IMR-90 (cell line): ENCODE measurements at places on chromosomes 1 and 21. TPM values are rescaled to one million over a fixed set of nuclear protein-coding genes. Genes with fewer than 3 reads are reported as not detected.

DNA sequence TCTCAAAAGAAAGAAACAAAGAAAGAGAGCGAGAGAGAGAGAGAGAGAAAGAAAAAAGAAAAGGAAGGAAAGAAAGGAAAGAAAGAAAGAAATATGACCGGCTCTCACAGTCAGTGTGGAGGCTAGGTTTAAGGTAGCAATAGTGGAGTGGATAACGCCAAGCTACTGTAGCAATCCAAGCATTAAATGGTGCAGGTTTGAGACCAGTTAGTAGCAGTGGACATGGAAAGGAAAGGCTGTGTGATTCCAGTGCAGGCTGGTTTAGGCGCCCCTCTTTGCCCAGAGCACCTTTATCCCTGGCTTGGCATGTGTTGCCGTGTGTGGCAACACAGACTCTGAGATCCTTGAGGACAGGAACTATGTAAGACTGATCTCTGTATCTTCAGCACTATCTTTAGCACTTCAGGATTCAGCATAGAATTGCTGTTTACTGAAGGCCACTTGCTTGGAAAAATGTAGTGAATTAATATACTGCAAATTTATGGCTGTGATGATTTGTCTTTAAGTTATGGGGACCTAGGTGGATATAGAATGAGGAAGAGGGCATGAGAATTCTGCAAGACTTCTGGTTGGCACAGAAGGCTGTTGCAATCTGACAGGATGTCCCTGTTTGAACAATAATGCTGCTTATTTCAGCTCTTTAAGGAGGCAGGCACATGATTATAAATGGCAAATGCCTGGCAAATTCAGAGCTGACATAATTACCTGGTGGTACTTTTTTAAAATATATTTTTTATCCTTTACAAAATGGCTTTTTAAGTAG, 10.8 kb upstream of the OSBPL9 start:
- H3K4me3 ChIP-seq: no peak overlapping the region
- H3K27ac ChIP-seq: no peak overlapping the region
- DNase-seq: no peak
- H3K27me3 ChIP-seq: peaks cover 2% of the 10 kb centered on the region; the same call in 1 of the 2 replicates
- no peaks in the 10 kb centered on the region for H3K4me1 ChIP-seq
- no peaks in the 10 kb centered on the region for H3K36me3 ChIP-seq

DNA sequence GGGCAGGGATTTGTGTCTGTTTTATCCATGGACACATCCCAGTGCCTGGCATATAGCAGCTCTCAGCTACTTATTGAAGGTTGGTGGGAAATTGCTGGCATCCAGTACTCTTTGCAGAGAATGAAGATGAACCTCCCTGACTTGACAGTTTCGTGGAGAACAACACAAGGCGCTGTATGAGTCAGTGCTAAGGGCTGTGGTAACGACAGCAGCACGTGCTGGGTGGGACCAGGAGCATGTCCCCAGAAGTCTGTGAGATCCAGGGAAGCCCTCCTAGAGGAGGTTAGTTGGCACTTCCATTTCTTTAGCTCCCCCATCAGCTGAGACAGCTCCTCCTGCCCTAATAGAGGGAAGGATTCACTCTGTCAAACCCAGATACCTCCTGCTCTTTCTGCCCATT, 25.9 kb upstream of the IL19 start:
- H3K27me3 ChIP-seq: no peaks in the 10 kb centered on the region
- H3K27ac ChIP-seq: no peak overlapping the region
- H3K4me1 ChIP-seq: peaks cover 3% of the 10 kb centered on the region
- H3K36me3 ChIP-seq: no peaks in the 10 kb centered on the region
- peak; percentile 21 for DNase-seq

The CASQ2 gene
- total RNA-seq: not detected in 2 replicates

GRCh38 chr21:25887646-25888306, 153.0 kb downstream of the GABPA start:
- H3K4me3 ChIP-seq: no peak overlapping the region
- H3K36me3 ChIP-seq: peaks cover 27% of the 10 kb centered on the region
- no peaks in the 10 kb centered on the region for H3K27me3 ChIP-seq
